ENCODE measurements at places on chromosomes 11 and 22.

DNA sequence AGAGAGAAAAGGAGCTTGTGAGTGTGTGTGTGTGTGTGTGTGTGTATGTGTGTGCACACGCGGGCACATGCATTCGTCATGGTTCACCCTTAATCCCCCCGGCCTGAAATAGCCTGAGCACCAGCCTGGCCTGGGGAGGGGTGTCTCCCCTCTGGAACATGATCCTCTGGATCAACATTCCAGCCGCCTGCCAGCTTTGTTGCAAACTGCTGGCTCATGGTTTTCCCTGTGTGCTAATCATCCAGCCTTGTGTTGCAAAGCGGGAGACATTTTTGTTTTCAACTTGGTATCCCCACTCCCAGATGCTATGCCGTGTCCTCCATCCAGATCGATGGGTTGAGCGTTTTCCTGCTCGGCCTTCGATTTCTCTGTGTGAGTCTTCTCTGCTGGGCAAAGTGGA, 94.3 kb downstream of the FEZ1 start:
- DNase-seq = no peak

DNA sequence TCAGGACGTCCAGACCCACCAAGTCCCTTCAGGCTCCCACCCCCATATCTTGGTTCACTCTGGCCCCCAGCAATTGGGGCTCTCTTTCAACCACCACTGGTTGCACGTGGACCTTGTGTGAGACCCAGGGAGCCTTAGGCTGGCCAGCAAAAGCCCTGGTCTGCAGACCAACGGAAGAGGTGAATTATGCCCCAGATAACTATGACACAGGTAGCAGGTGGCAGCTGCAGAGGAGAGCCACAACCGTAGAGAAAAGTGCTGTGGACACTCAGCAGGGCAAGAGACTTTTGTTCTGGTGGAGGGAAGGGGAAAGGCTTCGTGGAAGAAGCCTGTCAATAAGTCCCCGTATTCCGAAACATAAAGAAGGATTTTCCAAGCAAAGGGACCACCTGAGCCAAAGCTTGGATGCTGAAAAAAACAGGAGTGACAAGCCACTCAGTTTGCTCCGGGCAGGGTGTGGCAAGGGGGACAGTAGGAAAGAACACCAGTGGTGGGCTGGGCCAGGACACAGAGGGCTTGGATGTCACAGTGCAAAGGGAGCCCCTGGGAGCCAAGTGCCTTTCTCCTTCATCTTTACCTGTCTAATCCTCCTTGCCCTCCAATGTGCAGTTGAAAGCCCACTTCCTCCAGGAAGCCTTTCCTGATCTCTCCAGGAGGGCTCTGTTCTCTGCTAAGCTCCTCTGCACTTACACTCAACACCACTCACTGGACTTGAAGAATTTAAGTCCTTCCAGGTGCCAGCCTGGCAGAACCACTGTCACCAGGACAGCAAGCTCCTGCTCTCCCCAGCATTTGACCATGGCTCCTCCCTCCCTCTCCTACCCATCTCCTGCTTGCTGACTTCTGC, 264.7 kb downstream of the BUD13 start:
- DNase-seq = no peak

GRCh38 chr11:112355726-112356125, 95.1 kb upstream of the PLET1 start:
- no peak for DNase-seq

GRCh38 chr11:47392546-47393162, 14.3 kb upstream of the SPI1 start:
- no peak for DNase-seq

GRCh38 chr22:34080433-34080832, 160.2 kb upstream of the LARGE1 start:
- DNase-seq = no peak
